CD4-positive, alpha-beta T cell treated with Interleukin-15 for 4 hours (primary cell): ENCODE measurements at places on chromosomes 12 and 14.

- no peak for DNase-seq
Measured at GRCh38 chr12:82359115-82359478, 768 bp downstream of the METTL25 start.

- no peak for DNase-seq
Measured at GRCh38 chr14:69131176-69131575, 21.7 kb downstream of the DCAF5 start.

DNA sequence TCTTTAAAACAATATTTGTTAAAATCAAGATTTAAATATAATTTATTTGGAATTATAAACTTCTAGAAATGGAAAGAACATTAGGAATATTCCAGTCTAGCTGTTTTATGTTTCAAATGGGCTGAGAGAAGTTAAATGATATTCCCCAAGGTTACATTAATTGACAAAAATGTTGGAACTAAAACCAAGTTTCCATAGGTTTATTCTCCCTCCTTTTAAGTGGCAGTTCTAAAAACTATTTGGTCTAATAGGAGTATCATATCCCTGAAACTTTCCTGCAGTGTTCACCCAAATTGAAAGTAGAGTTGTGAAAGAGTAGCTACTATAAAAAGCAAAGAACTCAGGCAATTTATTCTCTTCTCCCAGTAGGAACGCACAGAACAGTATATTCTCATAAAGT, 1185.5 kb downstream of the LRFN5 start:
- DNase-seq, result no peak

DNA sequence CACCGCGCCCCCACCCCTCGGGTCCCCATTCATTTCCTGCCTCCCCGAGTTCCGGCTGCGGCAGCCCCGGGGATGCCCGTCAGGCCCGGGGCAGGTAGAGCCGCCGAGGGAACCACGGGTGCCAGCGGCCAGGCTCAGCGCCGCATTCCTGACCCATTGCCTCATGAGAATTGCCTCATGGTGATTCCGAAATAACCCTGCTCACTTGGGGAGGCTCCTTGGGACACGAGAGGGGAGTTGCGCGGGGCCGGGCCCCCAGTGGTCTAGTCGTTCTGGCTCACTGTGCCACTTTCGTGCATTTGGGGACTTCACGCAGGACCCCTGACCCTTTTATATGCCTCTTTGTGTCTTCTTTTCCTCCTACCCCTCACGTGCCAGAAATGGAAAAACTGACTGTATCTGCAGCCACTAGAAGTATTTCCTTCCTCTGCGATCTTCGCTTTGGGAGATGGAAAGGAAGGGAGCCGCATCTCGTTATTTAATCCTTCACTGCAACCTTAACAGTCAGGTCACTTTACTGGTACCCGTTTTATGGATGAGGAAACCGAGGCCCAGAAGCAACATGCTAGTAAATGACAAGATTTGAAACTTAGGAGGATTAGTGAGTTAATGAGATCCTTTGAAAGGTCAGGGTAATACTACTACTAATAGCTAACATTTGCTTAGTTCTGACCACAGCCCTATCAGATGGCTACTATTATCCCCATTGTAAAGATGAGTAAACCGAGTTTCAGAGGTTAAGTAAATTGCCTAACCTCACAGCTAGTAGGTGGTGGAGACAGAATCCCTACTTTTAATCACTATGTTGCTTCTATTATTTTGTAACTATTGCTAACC, 768 bp downstream of the PTPN11 start:
- DNase-seq, result peak; percentile 13

DNA sequence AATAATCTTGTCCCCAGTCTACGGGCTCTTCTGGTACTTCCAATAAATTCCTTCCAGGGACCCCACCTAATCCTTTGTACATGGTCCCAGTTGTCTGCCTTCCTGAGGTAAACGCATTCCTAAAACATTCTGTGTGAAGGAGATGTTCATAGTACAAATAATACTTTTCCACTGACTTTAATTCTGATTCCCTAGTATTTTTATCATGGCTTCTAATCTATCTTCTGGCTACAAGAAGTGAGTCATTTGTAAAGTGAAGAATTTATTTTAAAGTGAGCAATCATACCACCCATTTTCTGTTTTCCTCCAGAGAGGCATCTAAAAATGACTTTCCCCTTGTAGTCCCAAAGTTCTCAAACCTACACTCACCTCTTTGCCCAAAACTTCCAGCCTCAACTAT, 65.9 kb upstream of the NUDT4 start:
- no peak for DNase-seq

GRCh38 chr12:14854586-14855183, 11.4 kb upstream of the ART4 start:
- DNase-seq, result no peak

GRCh38 chr12:32061033-32061432, 45.6 kb upstream of the BICD1 start:
- no peak for DNase-seq

- no peak for DNase-seq
Measured at GRCh38 chr14:49992901-49993339, 100.0 kb downstream of the ARF6 start.
